DMS153 (cell line): ENCODE measurements at places on chromosomes 3 and 15.

GRCh38 chr15:27989427-27989826, 109.7 kb downstream of the OCA2 start:
- DNase-seq: no peak

GRCh38 chr15:99230867-99231266, 18.5 kb downstream of the TTC23 start:
- no peak for DNase-seq

- no peak for DNase-seq
Observed at GRCh38 chr3:6799264-6799915, 61.5 kb upstream of the GRM7 start.

GRCh38 chr3:190205739-190206138, 85.0 kb upstream of the P3H2 start:
- DNase-seq: no peak

GRCh38 chr3:136543385-136543784, 208.8 kb downstream of the STAG1 start:
- DNase-seq: no peak

GRCh38 chr3:69719587-69720122, 19.6 kb upstream of the MITF start:
- DNase-seq: no peak

DNA sequence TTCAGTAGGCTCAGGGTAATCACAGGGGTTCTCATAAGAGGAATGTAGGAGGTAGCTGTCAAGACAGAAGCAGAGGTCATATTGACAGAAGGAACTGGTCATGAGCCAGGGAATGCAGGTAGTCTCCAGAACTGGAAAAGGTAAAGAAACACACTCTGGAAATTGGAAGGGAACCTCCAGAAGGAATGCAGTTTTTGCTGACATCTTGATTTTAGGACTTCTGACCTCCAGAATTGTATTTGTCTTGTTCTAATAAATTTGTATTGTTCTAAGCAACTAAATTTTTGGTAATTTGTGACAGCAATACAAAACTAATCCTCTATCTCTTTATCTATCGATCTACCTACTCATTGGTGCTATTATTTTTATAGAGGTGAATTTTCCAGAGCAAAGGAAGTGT, 49.2 kb downstream of the OTOL1 start:
- no peak for DNase-seq

GRCh38 chr15:85318732-85319076, 61.7 kb upstream of the AKAP13 start:
- no peak for DNase-seq

DNA sequence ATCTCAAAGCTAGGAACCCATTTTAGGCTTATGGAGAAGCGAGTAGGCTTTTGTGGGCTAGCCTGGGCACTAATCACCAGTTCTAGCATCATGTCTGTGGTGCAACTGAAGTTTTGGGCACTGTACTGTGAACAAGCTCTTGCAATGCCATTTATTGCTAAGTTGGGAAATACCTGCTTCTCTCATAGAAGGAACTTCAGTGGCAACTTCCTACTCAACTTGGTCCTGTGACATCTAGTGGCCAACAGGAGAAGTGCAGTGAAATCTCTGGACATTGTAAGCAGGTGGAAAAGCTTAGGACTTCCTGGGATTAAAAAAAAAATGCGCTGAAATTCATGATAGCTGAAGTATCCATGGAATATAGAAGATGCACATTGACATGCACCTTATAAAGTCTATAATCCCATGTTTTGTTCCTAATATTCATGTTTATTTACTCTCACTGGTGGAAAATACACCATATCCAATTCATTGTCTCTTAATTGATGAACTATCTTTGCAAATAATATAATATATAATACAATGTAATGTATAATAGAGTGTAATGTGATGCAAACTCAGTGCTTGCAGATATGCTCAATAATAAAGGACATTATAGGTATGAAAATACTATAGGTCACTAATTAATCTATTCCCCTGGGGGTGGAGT, 6.5 kb upstream of the ALDH1A3 start:
- no peak for DNase-seq

- DNase-seq: no peak
Observed at GRCh38 chr3:42438193-42438592, 27.8 kb upstream of the LYZL4 start.
